ENCODE measurements at places on chromosomes 4 and X.

GRCh38 chrX:109537324-109537665 lies 651 bp downstream of the NXT2 start:
- DNase-seq: no peak

GRCh38 chrX:39398215-39398962 lies 597.1 kb downstream of the MID1IP1 start:
- no peak for DNase-seq

DNA sequence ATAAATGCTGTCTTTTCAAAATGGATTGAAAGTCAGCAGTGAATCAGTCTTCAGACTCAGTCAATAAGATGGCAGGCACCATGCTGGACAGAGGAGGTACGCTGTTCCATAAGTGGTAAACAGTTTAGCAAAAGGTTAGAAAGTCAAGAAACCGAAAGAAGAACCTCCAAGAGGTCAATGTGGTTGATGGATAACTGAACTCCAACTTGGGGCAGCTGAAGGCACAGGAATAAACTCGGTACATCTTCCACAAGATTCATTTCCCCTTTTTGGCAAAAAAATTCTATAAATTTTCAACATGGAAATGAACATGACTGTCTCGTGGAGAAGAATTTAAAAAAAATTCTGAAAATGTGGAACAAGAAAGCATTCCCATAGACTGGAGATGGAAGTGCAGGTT lies 18.4 kb upstream of the SEL1L3 start:
- DNase-seq: no peak

- DNase-seq: no peak
Observed at GRCh38 chr4:116064331-116064730, 950.9 kb upstream of the NDST4 start.

GRCh38 chr4:54909961-54910360 lies 215.4 kb downstream of the KDR start:
- no peak for DNase-seq

DNA sequence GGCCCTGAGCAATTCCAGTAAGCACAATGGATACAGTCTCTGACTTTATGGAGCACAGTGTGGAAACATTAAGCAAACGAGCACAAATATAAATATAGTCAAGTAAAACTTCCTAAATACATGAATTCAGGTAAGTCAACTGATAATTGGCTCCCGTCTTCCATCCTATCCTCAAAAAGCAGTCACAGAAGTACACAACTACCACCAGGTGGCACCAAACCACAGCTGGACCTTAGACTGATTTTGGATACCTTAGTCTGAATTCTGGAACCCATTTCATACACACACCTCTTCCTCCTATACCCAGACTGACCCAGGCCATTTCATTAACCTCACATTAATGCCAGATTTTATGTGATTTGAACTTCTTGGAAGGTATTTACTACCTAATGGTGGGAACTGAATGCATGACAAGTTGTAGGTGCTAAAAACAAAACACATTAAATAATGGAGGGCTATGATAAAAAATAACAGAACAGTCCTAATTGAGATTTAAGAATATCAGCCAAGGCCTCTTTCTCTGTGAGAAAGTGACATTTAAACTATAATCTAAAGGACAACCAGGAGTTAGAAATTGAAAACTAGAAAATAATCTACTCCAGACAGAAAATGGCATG lies 77.5 kb downstream of the ELF2 start:
- peak; percentile 67 for DNase-seq

DNA sequence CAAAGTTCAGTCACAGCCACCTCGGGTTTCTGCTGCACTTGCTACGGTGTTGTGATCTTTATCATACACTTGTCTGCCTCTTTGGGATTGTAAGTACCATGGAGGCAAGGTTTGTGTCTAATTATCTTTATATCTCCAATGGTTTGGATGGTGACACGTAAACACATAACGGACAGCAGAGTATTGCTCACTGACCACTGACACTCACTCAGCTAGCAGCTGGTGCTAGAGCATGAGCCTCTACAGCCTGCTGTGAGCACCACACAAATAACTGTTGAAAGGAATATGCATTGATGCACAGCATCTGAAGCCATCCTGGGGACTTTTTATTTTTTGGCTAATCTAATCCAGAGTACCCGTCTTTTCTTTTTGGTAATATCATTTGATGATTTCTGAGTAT lies 156.0 kb downstream of the DCLK2 start:
- no peak for DNase-seq

GRCh38 chrX:132270021-132270420 lies 50.8 kb upstream of the RAP2C start:
- no peak for DNase-seq

- no peak for DNase-seq
Observed at GRCh38 chrX:111129921-111130320, 33.9 kb downstream of the PAK3 start.

- DNase-seq: no peak
Observed at GRCh38 chr4:151143162-151143561, 43.7 kb downstream of the RPS3A start.

DNA sequence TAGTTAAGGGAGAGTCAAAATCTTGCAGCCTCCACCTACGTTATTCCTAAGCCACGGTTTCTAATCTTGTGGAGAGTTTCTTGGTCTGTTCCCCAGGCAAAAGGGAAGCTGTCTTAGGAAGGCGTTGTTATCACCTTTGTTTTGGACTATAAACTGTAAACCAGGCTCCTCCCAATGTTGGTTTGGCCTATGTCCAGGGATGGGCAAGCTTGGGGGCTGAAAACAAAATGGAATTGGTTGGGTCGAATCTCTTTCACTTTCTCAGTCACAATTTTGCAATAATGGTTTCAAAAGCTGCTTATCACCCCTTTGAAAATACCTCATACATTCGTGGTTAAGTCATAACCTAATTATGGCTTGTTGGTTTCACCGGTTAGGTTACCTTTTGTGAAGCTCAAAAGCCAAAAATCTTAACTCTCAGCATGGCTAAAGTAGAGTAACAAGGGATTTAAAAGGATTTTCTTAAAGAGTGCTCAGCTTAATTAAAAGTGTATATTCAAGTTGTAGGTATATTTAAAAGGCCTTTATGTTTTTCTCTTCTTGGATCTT lies 232.1 kb downstream of the CHM start:
- no peak for DNase-seq

DNA sequence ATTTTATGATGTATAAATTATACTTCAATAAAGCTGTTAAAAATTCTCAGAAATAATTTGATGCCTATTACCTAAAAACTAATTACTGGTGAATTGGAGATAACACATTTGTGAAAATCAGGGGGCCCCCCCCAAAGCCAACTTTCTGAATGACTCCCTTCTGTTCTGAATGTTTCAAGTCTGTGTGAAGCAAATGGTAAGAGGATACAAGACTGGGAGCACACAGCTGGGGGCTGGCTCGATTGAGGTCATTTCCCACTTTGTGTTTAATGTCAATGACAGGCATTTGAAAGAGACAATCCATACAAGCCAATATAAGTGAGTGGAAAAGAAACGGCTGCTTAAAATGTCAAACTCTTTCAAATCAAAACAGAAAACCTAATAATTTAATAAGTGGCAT lies 155.8 kb downstream of the SH2D1A start:
- DNase-seq: no peak

- no peak for DNase-seq
Observed at GRCh38 chr4:146329050-146329716, 114.8 kb downstream of the REELD1 start.

GRCh38 chr4:48067536-48067935 lies 51.0 kb downstream of the NIPAL1 start:
- no peak for DNase-seq

DNA sequence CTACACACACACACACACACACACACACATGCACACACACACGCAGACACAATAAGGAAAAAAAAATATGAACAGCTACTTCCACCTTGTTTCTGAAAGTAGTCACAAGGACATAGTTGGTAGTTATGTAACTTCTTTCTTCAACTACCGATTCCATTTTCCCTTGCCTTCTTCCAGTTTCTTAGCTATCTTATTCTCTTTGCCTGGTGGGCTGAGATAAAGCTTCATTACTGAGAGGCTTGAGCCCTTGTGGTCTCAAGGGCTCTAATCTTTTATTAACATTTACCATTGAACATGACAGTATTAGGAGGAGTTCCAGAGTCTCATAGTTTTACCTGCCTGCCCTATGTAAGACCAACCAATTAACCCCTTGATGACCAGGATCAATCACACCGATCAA lies 8.9 kb upstream of the SMIM10 start:
- DNase-seq: no peak

- no peak for DNase-seq
Observed at GRCh38 chr4:118296729-118297128, 56.1 kb downstream of the PRSS12 start.

DNA sequence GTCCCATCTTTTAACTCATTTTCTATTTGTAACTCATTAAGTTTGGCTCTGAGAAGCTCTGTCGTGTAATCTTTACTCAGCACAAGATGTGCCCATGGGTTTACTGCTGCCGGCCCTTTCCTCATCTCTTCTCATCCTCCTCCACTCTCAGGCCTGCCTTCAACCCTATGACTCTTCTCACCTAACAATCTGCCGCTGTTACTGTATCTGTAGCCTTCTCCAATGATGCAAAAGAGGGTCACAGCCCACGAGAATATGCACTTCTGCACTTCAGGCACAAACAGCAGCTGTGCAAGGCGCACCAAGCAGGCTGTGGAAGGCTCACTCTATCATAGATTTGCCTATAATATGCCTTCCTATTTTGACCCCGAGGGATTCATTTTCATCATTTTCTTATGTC lies 546.5 kb upstream of the GALNTL6 start:
- DNase-seq: no peak
